ENCODE measurements at places on chromosomes 6 and 20.

- no peak for DNase-seq
These were observed 215.5 kb downstream of the PREX1 start for GRCh38 chr20:48612335-48612734.

GRCh38 chr6:43103253-43103876, 27.3 kb downstream of the PTK7 start:
- no peak for DNase-seq

DNA sequence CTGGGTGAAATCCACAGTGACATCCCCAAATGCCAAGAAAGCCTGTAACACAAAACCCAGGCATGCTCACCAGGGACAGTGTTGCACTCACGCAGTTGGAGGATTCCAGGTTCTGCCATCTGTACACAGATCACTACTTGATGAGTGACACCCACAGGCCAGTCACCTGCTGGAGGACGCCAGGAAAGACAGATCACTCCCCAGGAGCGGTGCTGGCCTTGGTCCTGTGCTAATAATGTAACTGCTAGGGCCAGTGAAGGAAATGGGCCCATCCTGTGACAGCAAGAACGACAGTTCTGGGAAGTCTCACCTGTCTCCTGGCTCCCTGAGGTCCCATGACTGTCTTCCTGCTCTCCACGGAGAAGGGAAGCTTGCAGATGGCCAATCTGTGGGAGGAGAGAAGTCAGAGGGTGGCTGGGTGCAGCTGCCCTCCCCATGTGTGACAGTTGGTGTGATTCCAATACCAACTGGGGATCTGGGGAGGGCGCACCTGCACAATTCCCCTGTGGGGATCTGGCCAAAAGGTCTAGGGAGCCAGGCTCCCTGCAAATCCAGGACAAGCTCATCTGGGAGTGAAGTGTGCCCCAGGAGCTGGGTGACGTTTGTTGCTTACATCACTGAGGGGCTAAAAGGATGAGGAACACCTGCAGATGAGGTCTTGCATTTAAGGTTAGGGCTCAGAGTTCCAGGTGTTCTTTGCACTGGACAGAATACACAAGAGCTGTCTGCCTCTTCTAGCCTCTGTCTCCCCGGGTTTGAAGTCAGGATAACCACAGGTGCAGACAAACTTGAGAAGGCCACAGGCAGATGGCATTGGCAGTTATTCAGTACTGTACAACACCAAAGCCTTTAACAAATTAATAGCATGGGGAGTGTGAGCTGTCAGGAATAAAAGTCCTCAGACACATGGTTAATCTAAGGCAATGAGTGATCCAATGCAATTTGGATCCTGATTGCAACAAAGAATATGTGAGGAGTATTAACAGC, 10.3 kb downstream of the ZNF337 start:
- DNase-seq = no peak

- no peak for DNase-seq
These were observed 38.7 kb downstream of the PRKN start for GRCh38 chr6:162688751-162689345.

GRCh38 chr20:23782366-23782983, 31.7 kb upstream of the CST1 start:
- DNase-seq = peak; percentile 44

- DNase-seq = no peak
These were observed 1.8 kb upstream of the PLN start for GRCh38 chr6:118546164-118546879.

DNA sequence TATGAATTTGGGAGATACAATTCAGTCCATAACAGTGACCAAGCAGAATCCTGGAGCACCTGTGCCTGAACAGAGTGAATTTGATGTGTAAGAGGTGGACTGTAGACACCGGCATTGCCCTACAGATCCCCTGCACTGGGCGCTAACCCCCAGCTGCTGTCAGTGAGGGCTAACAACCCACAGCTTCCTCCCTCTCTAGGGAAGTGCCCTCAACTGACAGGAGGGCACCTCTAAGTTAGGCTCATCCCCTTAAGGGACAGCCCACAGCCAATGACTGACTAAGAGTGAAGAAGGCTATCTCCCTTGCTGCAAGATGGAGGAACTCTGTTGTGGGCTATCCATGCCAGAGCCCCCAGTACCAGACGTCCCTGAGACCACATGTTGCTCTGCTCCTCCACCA, 15.3 kb upstream of the BPIFB1 start:
- peak; percentile 10 for DNase-seq

GRCh38 chr6:153090241-153090930, 40.7 kb downstream of the RGS17 start:
- peak; percentile 79 for DNase-seq

DNA sequence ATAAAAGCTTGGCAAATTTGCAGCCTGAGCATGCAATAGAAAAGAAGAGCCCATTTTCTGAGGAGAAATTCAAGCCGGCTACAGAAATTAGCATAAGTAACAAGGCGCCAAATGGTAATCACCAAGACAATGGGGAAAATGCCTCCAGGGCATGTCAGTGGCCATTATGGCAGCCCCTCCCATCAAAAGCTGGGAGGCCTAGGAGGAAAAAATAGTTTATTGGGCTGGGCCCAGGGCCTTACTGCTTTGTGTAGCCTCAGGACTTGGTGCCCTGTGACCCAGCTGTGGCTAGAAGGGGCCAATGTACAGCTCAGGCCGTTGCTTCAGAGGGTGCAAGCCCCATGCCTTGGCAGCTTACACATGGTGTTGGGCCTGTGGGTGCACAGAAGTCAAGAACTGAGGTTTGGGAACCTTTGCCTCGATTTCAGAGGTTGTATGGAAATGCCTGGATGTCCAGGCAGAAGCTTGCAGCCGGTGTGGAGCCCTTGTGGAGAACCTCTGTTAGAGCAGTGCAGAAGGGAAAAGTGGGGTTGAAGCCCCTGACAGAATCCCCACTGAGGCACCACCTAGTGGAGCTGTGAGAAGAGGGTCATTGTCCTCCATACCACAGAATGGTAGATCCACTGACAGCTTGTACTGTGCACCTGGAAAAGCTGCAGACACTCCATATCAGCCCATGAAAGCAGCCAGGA, 328.5 kb upstream of the MAP3K7 start:
- DNase-seq = no peak

- no peak for DNase-seq
These were observed 74.9 kb downstream of the ANKEF1 start for GRCh38 chr20:10109641-10110040.

DNA sequence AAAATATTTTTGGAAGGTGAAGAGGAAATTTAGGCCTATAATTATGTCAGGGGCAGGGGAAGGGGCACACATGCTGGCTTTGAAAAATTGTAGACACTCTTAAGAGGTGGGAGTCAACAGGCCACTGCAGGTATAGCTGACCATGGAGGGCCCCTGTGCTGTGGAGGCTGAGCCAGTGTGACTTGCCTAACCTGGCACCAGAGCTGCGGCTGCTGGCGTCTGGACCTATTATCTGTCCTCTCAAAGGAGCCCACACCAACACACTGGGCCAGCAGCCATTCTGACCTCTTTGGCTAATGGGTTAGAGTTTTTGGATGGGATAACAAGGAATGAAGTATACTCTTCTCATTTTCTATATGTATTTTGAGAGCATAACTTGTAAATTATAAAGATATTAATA, 4.5 kb downstream of the GID8 start:
- DNase-seq = no peak

DNA sequence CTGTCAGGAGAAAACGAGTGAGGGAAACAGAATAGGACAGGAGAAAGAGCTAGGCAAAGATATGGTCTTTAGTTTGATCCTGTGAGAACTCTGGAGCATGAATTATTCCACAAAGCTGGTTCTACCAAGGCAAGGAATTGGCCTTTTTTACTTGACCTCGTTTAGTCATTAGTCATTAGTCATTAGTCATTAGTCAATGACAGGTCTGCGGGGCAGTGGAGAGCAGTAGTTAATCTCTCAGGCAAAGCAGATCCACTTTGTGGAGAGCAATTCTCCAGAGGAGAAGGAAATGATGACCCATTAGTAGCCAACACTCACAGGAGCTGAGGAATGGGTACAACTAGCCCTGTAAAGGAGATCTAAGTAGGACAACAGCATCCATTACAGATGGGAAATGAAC, 22.0 kb upstream of the ABCC10 start:
- no peak for DNase-seq

- DNase-seq = peak; percentile 35
These were observed 52.0 kb upstream of the FYN start for GRCh38 chr6:111925296-111925695.

- DNase-seq = no peak
These were observed 1249.0 kb upstream of the CITED2 start for GRCh38 chr6:140623498-140623897.

- no peak for DNase-seq
These were observed 203.4 kb upstream of the KCNQ5 start for GRCh38 chr6:72418495-72418894.

- DNase-seq = peak; percentile 57
These were observed 58.9 kb upstream of the TNFAIP3 start for GRCh38 chr6:137808191-137808590.

DNA sequence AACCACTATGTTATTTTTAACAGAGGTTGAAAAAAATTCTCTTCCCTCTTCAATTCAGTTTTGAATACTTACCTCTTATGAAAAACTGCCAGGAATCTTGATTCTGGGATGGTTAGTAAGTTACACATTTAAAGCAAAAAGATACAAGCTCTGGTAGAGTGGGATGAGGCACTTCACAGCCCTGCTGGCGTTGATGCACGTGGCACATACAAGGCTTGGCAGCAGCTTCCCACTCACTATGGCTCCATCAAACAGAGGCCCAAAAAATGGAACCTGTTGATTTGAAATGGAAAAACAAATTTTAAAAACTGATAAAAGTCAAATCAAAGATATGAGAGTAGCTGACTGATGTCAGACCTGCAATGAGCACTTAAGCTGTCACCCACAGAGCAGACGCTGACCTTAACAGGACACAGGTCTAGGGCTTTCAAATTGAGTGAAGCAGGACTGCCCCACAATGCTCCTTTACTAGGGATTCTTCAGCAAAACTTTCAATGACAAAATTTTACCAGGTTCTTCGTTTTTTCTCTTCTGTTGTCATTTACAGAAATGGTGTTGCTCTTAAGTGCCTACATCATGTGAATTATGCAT, 104.9 kb downstream of the INSM1 start:
- no peak for DNase-seq

DNA sequence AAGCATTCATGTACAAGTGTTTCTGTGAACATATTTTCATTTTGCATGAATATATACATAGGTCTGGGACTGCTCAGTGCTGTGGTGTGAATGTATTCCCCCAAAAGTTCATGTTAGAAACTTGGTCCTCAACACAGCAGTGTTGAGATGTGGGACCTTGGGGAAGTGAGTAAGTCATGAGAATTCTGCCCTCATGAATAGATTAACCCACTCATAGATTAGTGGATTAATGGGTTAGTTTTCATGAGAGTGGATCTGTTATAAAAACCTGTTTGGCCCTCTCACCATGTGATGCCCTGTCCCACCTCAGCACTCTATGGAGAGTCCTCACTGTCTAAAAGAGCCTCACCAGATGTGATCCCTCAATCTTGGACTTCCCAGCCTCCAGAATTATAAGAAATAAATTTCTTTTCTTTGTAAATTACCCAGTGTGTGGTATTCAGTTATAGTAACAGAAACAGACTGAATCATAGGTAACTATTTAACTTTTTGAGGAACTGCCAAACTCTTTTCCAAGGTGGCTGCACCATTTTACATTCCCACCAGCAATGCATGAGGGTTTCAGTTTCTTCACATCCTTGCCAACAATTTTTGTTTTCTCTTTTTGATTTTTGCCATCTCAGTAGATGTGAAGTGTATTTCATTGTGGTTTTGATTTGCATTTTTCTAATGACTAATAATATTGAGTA, 45.3 kb downstream of the QRSL1 start:
- no peak for DNase-seq

DNA sequence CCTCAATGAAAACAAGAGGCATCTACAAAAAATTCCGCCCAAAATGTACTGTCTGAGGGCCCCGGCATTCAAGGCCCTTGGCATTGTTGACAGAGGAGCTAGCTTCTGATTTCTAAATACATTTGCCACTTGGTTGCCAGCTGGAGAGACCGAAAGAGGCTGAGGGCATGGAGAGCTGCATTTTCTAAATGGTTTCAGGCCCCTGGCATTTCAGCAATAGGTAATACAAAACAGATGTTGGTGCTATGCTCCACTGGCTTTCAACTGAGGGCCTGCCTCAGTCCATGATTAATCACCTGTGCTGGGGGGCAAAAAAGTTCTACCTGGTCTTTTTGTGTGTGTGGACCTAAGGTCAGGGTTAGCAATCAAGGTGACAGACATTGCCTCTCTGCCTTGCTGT, 79.5 kb upstream of the ISM1 start:
- DNase-seq = no peak

Measured in suppressor macrophage treated with lipopolysaccharide for 4 hours (primary cell).